ENCODE measurements at places on chromosomes 2 and 18. TPM values are rescaled to one million over a fixed set of nuclear protein-coding genes. Genes with fewer than 3 reads are reported as not detected.

DNA sequence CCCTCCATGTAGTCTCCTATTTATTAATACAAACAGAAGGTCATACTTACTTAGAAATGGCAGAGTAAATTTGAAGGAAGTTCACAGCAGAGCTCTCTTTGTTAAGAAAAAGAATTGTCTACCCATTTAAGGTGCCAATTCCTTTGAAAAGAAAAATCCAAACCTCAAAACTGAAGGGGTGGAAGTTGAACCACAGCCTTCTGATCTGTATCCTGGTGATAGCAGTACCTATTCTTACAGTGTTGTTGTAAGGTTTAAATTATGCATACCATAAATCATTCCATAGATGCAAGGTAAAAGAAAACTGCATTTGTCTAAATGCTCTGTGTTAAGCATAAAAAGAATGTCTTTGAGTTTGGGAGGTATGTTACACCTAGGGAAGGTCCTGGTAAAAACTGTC, 47.6 kb downstream of the COBLL1 start:
- DNase-seq: no peak

DNA sequence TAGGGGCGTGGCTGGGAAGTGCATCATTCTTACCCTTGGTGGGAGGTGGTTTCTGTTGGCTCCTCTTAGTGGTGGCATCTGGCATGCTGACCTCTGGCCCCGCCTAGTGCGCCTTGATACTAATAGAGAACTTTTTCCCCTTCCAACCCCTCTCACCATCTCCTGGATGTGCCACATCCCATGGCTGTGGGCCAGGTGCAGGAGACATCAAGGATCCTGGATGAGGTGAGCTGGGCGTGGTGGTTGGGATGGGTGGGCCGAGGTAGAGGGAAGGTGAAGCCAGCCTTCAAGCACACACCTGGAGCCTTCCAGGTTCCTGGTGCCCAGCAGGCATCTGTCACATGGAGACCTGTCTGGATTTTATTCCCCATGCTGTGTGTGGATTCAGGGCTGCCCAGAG, 149.2 kb downstream of the DYSF start:
- DNase-seq: no peak

GRCh38 chr2:121519732-121520640, 10.7 kb upstream of the RNU4ATAC start:
- no peak for DNase-seq

DNA sequence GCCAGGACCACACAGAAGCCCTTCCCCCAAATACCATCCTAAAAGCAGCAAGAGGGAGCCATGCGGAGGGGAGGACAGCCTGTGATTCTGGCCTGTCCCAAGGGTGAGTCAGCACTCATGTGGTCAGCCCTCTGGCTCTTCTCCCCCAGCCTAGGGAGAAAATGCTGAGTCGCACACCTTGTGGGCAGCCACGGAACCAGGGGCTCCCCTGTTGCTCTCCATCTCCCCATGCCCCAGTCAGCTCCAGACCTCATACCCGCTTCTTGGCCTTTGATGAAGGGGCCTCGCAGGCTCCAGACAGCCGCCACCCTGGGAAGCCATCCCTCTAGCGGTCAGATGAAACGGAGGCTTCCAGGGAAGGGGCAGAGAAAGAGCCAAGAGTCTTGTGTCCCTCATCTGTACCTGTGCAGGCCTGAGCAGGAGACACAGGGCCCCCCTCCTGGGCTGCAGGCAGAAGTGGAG, 181.3 kb upstream of the SIX2 start:
- peak; percentile 86 for DNase-seq

DNA sequence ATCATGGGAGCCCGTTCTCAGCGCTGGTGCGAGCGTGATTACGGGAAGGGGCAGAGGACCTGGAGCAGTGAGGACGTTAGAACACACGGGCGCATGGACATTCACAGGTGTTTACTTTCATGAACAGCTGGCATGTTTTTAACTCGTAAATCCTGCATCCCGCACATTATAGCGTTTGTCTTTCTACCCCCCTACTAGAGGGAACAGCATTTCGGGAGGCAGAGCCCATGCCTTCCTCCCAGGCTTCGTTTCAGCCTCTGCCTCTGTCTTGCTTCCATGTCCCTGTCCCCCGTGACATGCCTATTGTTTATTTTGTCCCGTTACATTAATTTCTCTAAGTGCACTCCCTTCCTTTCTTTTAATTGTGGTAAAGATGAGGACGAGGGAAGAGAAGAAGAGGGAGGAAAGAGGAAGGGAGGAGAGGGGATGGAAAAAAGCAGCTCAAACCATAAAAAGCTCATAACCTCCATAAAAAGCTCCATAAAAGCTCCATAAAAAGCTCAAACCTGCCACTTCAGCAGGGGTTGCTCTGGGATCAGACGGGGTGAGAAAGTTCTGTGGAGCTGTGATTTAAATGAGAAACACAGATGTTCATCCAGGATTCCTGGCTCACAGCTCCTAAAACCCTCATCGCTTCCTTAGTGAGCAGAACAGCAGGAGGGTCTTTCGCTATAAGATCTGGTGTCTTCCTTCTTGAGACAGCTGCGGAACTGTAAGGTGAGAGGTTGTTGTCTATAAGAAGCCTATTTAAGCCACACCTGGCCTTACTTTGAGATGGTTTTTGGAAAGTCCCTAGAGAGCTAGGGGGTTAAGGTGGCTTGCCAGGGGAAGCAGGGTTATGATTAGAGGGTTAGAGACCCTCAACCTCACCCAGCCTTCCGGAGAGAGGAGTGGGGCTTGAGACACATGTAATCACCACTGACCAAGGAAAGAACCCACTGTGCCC, 66.6 kb upstream of the SNTG2 start:
- no peak for DNase-seq

Gene CFAP210
- total RNA-seq: not detected

DNA sequence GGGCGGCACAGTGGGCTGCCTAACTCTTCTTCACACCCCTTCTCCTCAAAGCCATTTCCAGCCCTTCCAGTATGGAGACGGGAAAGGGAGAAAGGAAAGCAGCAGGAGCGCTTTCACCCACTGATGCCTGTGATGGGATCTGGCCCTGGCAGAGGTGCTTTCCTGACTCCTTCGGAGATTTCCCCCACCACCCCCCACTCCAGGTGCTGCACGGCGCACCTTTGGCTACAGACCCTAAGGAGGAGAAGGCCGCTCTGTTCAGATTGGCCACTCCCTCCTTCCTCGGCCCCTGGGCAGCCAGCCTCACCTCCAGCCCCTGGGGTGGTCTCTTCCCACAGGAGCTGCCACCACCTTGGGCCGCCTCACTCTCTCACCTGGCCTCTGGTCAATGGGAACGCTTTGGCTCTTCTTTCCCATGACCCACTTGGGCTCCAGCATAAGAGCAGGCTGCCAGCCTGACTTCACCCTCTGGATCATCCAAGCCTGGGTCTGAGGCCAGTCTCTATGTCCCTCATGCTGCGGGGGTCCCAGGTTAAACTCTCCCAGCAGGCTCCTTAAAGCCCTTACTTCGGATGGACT, 18.4 kb upstream of the MAL start:
- DNase-seq: no peak

DNA sequence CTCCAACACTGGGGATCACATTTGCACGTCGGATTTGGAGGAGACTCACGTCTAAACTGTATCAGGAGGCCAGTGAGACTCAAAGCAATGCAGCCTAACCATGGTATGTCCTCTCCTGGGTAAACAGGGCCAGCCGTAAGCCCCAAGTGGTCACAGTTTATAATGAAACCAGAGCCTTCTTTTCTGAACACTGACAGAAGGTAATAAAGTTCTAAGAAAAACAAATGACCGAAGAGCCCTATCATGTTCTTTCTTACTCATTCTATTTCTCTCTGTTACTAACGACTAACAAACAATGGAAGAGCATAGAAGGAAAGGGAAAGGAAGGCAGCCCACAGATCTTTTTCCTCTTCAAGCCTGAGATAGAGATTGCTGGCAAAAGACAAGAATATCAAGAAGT, 796.8 kb upstream of the SOX11 start:
- no peak for DNase-seq

Gene DPYSL5
- total RNA-seq: not detected

- DNase-seq: no peak
These were observed 1.3 kb downstream of the R3HDM1 start for GRCh38 chr2:135532581-135532980.

GRCh38 chr2:21281791-21282514, 158.2 kb downstream of the TDRD15 start:
- no peak for DNase-seq

Gene HOXD12
- not detected for total RNA-seq

GRCh38 chr2:132701810-132702209, 31.8 kb upstream of the LYPD1 start:
- DNase-seq: no peak

DNA sequence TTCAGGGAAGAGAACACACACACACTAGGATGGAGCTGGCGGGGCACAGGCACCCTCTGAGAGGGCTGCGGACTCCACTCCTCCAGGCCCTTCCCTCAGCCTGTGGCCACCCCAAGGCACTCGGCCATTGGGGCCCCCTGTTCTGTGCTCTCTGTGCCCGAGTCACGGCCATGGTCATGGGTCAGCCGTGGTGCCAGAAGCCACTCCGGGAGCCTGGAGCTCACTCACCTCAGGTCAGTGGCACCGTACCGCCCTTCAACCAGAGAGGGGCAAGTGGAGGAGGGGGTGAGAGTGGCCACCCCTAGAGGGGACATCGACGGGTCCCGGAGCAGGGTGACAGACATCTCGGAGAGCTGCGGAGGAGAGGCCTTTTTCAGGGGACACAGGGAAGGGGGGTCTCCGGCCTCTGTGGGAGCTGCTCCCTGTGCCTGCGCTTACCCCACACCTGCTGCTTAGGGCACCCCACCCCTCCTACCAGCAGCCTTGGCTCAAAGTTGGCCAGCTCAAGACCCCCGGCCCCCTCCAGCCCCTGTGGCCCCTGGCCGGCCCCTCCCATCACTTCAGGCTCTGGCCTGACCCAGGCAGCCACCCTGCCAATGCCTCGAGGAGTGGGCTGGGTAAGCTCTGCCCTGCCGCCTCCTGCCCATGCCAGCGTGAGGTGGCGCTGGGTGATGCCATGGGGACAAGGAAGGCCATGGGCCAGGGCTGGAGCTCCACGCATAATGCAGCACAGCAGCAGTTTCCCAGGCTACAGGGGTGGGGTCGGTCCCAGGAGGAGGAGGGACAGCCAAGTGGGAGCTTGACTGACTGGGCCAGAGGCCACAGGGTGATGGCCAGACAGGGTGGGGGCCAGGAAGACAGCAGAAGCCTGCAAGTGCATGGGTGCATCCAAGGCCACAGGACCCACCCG, 29.3 kb downstream of the AQP12A start:
- DNase-seq: no peak

Gene PTGR3
- total RNA-seq: 17.4 TPM

DNA sequence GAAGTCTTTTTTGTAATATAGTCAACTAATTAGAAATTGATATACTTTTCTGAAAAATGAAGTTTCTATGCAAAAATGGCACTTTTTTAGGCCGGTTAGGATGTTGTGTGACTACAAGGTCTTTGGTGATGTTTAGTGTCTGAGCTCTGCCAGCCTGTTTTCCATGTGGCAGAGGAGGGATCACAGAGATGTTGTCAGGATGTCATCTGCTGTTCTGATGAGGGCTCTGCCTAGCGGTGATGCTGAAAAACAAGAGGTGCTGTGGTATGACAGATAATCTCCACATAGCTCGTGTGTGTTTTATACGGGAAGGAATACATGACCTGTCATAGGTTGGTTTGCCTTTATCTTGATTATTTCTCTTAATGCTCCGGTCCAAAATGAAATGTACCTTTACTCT, 12.0 kb upstream of the IAH1 start:
- DNase-seq: no peak

DNA sequence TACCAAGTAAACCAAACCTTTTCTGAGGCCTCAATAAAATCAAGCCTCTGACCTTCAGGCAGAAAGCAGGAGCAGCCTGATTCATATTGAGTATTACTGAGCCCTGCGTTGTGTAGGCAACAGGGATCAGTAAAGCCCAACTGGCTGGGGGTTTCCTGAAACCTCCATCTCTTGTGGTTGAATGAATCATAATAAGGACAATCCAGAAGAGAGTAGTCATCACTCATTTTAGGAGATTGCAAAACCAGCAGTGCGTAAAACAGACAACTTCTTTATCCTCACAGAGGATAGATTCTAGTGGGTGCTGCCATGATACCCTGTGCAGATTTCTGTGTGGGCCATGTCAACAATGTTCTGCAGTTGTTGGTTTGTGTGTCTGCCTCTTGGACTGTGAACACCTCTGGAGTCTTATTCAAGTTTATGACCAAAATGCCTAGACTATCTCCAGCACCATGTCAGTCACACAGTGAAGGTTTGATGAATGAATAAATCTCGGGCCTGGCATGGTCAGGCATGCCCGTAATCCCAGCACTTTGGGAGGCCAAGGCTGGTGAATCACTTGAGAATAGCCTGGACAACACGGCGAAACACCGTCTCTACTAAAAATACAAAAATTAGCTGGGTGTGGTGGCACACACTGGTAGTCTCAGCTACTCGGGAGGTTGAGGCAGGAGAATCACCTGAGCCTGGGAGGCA, 51.8 kb upstream of the RAB27B start:
- DNase-seq: peak; percentile 94

- no peak for DNase-seq
These were observed 10.8 kb downstream of the PROM2 start for GRCh38 chr2:95284886-95285541.

Gene SCLY
- total RNA-seq: 38.1 TPM

GRCh38 chr2:205685314-205686055, 3.2 kb downstream of the NRP2 start:
- DNase-seq: peak; percentile 83

Gene FN1
- total RNA-seq: 887 TPM

DNA sequence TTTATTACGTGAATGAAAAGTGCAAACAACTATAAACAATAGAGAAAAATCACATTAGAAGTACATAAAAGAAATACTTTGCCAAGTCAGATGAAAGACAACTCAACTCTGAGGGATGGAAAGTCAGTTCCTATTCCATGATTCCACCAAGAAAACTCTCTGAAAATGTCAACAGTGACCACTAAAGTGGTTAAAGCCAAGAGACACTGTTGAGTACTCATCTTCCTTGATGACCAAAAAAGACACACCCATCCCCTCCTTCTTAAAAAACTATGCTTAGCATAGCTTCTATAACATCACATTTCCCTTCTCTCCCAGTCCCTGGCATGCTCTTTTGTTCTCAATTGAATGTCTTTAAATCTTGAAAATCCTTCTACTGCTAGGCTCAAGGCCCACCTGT, 160.0 kb downstream of the TCF4 start:
- no peak for DNase-seq

DNA sequence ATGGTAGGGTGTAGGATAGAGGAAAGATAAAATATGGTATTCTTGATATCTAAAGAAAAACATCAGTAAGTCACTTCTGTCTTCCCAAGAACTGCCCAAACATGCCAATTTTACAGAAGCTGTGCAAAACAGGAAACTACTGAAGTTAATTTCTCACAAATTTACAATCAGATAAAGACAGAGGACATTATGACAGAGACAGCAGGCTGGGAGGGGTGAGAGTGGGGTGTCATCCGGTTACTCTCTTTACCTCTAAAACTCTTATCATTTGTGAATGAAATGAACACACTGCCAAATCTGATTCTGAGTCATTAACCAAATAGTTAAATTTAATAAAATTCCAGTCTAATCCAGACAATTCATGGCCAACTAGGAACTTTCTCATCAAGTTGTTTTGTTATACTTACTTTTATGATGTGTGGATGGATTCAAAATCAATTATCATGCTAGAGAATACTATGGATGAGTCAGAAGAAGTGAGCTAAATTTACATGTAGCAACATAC, 323.2 kb upstream of the MEX3C start:
- no peak for DNase-seq

- DNase-seq: no peak
These were observed 78.7 kb downstream of the ABCA12 start for GRCh38 chr2:215059724-215060123.
